Activated T-helper 1 cell treated with anti-CD3 and anti-CD28 coated beads, Interleukin-12 subunit alpha, Interleukin-12 subunit beta, Interleukin-2, Interleukin-4 antibody, amounts not matched to agents 30 ng/mL and 10 ng/mL and 1 ng/mL, durations not matched to agents 14 hours and 24 hours and 36 hours (primary cell): ENCODE measurements at places on chromosomes 16 and 17.
A peak's percentile ranks its signal among the peaks of the same experiment; 100 is the strongest.

DNA sequence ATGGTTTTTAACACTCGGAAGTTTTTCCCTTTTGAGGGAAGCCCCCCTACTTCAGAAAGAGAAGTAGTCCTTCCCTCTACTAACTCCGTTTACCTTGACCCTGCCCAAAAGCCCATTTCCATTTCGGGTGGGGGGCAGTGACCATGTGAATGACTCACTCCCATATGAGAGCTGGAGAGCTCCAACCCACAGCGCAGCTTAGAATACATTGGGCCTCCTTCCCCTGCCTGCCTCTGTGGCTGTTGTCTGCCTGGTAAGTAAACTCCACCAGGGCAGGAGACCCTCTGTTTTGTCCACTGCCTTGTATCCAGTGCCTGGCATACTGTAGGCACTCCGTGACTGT lies 985 bp downstream of the SGSM2 start:
- no peak for DNase-seq

GRCh38 chr16:65896448-65897153 lies 469.9 kb upstream of the CDH5 start:
- no peak for DNase-seq

GRCh38 chr17:4540224-4540651 lies 14.9 kb downstream of the MYBBP1A start:
- no peak for DNase-seq

- DNase-seq = no peak
Measured at GRCh38 chr16:70688246-70688742, 2.4 kb upstream of the MTSS2 start.

GRCh38 chr17:15262291-15263205 lies 2.6 kb downstream of the PMP22 start:
- DNase-seq = no peak

DNA sequence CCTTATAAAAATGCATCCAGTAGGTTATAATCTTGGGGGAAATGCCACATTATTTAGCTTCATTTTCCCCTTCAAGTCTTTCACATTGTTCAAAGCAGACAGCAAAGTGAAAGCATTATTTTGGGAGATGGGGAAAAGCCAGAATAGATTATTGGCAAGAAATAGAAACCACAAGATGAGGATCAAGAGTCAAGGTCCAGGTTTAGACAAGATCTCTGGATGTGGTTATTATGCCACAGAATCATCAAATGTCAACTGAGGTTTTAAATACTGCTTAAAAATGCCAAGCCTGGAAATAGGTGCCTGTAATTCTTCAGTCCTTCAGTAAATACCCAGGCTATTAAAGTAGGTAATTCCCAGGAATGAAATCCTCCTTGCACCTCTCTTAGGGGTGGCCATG lies 65.1 kb upstream of the ALOX12 start:
- DNase-seq = no peak

DNA sequence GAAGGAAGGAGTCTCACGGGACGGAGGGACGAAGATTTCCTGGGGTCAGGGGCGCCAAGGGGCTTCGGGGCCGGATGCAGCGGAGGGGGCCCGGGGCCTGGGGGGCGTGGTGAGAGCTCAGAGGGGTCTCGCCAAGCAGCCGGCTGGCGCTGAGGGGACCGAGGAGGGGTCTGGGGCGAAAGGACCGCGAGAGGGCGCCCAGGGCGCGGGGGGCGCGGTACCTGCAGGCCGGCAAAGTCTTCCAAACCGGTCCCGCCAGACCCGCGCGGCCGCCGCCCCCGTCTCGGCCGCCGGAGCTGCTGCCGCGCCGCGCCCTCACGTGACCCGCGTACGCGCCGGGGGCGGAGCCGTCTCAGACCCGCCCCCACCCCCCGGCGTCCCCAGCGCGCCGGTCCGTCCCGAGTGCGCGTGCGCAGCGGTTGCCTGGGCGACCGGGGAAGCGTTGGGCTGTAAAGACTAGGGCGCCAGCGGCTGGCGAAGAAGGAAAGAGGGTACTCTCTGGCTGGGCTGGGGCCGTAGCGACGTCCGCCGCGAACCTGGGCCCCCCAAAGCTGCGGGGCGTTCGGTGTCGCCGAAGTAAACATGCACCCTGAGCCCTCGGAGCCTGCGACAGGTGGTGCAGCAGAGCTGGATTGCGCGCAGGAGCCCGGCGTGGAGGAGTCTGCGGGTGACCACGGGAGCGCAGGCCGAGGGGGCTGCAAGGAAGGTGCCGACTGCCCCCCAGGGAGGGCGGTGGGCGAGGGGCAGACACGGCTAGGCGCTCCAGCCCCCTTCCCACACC lies at the start of the genes DNAAF1 and HSDL1:
DNAAF1 (plus strand) TSS at position 450 of the 781 bp plus-strand sequence; CDS start at position 583, 133 bp downstream.
HSDL1 (minus strand) TSS at position 319 of the 781 bp plus-strand sequence. CDS start 13,856 bp downstream, outside the sequence.
- peak; percentile 92 for DNase-seq

DNA sequence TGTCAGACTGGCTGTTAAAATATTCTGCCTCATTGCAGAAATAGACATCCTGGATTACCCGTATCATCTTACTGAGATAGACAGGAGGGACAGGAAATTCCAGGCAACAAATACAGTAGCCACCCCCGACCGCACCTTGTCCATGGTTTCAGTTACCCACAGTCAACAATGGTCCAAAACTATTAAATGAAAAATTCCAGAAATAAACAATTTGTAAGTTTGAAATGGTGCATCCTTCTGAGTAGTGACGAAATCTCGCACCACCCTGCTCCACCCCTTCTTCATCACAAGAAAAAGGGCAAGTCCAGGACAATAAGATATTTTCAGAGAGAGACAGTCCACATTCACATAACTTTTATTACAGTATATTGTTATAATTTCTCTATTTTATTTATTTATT lies 23.6 kb upstream of the PRSS54 start:
- DNase-seq = no peak

DNA sequence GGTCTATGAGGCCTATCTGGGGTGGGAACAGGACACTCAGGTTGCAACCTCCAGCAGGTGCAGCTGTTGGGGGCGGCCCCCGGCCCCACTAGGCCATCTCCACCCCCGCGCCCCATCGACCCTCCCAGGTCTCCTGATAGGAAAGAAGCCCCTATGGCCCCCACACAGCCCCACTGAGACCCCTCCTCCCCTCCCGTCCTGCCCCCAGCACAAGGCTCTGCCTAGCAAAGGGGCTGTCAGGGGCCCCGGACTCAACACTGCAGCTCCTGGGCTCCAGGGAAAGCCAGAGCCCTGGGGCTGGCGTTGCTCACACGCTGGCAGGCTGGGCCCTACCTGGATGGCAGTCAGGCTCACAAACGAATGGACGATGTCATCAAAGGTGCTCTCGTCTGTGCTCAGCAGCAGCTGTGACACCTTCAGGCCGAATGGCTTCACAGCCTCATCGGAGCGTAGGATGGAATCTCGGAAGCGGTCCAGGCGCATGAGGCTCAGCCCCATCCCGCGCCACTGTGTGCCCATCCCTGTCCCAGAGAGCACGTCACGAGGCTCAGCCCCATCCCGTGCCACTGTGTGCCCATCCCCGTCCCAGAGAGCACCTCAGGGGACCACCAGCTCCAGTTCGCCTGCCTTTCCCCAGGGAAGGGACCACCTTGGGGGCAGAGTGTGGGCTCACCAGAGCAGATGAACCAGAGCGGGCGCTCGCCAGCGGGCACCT lies 7.3 kb downstream of the FASN start:
- no peak for DNase-seq

- DNase-seq = peak; percentile 46
Measured at GRCh38 chr16:31880322-31880979, 6.8 kb downstream of the ZNF267 start.

DNA sequence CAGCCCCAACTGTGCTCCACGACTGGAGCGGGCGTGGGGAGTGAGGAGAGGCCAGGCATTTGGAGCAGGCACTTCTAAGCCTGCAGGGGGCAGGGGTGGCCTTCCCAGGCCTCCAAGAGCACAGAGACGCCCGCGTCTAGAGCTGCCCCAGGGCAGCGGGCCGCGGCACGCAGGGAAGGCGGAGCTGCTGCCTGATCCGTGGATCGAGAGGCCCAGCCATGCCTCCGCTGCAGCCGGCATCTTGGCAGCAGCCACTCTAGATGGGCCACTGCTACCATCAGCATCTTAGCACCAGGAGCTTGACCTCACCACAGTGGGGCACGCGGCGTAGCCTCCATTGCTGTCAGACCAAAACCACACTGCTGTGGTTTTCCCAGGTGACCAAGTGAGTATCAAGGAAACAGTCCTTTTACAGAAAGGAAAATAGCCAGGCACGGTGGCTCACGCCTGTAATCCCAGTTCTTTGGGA lies 20.4 kb upstream of the WDR45B start:
- peak; percentile 18 for DNase-seq

GRCh38 chr17:55266958-55267688 lies 2.4 kb downstream of the HLF start:
- no peak for DNase-seq
